ENCODE measurements at places on chromosomes 6 and 20.

- no peak for DNase-seq
These were observed 227.2 kb upstream of the ASCC3 start for GRCh38 chr6:101108286-101108685.

DNA sequence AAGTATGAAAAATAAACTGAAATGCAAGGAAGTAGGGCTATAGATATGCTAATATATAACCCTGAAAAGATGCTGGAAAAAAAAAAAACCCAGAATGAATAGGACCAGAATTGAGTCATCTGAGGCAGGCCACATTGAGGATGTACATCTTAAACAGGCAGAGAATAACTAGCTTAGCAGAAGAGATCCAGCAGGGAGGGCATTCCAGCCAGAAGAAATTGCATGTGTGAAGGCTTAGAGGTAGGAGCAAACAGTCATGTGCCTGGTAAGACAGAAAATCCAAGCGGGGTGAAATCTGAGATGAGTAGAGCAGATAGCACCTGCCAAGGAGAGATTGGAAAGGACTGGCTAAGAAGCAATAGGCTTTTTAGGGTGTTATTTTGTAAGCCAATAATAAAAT, 2.6 kb downstream of the COL19A1 start:
- DNase-seq = no peak

DNA sequence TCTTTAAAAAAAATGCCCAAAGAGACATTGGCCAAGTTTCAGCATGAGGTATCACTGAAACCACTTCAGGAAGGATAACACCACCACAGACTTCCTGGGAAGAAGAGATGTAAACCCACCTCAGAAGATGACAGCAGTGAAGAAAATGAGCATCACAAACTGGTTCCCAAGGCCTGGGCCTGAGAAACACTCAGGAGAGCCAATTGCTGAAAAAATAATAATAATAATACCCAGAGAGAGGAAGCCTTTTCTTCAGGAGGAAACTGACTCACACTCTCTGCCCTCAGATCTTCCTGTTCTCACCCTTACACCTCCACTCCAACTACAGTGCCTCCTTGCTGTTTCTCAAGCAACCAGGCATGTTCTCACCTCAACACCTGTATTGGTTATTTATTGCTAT, 68.1 kb upstream of the MAFB start:
- DNase-seq = no peak

GRCh38 chr6:151054306-151054705, 185.5 kb upstream of the AKAP12 start:
- DNase-seq = no peak

DNA sequence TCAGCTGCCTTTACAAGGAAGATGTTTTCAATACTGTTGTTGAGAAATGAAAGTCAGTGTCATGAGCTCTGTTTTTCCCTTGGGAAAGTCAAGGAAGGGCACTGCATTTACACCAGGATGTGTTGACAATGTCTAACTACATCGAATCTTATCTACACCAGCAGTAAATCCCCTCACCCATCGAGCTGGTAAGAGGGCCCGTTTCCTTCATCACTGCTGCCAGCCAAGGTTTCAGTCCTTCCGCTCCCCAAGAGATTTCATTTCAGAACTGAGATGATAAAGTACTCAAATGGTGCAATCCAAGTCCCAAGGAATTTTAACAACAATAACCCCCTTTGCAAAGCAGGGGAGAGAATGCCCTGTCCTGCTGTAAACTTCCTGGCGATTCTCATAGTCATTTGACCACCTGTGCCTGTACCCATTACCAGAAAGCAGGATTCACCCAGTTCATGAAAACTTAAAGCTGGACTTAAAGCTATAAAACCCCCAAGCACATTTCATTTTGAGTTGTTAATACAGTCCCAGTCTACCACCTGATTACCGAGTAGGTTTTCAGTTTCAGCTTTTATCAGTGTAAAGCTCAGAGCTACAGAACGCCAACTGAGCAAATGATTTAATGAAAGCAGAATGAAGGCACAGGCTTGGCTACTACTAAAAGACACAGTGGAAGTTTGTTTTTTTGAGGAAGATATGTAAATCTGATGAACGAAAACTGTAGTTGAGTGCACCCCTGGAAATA, 122.5 kb upstream of the TAB2 start:
- no peak for DNase-seq

- DNase-seq = no peak
These were observed 115.1 kb upstream of the ARID1B start for GRCh38 chr6:156662025-156662445.

- no peak for DNase-seq
These were observed 5.7 kb downstream of the TMEM181 start for GRCh38 chr6:158565482-158566040.

DNA sequence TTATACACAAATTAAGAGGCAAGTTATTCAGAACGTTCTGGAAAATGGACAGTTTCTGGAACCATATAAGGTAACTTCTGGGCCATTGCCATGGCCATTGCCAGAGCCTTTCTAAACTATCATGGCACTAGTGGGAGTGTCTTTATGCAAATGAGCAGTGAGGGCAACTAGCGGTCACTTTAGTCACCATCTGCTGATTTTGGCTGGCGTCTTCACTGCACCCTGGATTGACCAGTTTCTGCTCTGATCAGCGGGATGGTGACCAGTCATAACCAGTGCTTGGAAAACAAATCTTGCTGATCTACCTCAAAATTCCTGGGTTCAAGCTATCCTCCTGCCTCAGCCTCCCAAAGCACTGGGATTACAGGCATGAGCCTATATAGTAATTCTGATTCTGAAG, 7.3 kb upstream of the SNTA1 start:
- no peak for DNase-seq

DNA sequence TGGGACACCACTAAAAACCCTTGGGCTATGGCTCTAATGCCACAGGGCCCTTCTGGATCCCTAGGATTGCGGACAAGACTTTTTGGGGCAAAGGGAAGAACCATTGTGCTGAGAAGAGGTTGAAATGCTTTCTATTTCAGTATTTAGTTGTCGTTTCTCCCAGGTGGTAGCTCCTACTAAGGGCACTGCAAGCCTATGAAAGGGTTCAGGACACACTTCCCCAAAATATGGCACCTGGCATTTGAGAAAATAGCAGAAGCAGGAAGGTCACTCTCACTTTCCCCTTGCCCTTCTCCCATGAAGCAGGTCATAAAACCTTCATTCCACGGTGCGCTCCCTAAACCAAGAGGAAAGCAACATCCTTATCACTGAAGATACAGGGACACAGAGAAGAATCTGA, 125.4 kb upstream of the GPR6 start:
- no peak for DNase-seq

GRCh38 chr20:34222208-34222607, 19.0 kb upstream of the ASIP start:
- DNase-seq = no peak

Data from stimulated activated CD4-positive, alpha-beta T cell treated with anti-CD3 and anti-CD28 coated beads, Interleukin-1b, Interleukin-23, amount 100 ng/mL, for 1 hour (primary cell).